ENCODE measurements at places on chromosomes 2 and 18.

- no peak for DNase-seq
Observed at GRCh38 chr2:214651451-214651850, 158.0 kb downstream of the BARD1 start.

GRCh38 chr2:132495881-132496280 lies 79.3 kb downstream of the GPR39 start:
- DNase-seq, result no peak

DNA sequence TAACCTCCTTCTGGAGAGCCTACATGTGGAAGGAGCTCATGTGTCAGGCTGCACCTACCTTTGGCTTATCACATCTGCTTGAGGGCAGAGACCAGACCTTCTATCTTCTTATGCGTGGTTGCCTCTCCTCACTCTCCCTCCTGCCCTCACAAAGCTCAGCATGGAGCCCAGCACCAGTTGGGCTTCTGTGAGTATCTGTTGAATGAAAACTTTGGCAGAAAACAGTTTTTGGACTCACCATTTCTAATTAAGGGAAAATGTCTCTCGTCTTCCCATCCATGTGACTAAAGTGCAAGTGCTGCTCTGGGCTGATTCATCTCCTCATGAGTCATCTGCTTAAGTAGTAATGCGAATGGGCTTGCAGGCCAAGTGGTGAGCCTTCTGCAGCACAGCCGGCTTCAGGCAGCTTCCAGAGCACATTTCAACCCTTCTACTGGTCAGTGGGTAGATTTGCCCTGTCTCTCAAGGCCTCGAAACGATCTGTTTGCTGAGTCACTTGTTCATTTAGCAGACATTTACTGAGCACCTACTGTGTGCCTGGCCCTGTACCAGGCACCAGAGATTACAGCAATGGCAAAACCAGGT lies 102.6 kb downstream of the VSNL1 start:
- DNase-seq, result no peak

DNA sequence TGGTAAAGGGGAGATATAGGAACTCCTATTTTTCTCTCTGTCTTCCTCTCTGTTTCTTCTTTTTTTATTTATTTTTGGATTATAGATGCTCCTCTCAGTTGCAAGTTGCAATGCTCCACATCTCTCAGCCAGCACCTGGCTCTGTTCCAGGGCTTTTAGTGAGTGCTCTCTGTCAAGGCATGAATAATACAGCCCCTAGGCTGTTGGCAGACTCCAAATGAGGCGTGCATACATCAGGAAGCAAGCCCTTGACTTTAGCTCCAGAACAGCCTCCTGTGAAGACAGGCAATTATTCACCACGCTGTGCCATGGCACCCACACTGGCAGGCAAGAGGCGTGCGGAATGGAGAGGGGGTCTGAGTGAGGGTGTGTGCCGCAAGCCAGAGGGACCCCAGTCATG lies 228.1 kb upstream of the PXDN start:
- DNase-seq, result no peak

GRCh38 chr2:69375494-69376353 lies 11.3 kb downstream of the GFPT1 start:
- no peak for DNase-seq

DNA sequence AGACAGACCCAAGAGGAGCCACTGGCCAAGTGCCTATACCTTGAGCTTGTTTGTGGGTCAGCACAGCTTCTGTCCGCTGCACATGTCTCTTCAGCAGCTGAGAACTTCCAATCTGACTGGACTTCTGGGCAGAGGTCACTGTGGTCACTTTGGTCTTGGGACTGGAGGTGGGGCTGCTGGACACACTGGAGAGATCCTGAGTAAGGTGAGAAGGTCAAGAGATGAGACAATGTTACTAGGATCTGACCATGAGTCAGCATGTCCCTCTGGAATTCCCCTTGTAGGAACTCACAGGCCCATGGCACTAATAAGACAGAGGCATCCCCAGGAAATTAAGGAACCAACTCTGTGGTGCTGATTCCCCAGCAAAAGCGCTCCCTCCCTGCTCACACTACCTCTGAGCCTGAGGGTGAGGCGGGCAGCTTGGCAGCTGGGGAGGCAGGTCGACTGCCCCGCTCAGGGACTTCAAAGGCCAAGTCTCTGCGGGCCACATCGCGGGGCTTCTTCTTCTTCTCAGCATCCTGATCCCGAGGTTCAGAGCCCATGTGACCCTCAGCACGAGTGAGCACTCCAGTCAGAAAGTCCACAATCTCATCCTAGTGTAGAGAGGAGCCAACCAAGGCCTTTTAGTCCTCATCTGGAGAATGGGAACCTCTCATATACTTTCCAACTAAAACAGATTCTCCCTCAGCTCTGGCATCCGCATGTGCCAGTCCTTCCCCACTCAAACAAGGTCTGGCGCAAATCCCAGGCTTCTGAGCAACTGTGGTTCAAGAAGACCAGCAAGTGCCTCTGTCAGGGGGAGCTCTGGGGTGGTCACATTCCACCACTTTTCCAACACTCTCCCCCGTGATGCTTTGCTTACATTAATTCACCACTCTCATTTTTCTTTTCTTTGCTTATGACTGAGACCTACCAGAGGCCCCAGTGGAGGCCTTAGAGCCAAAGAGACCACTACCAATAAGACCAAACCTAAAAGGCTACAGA lies 29.4 kb downstream of the KANSL3 start:
- DNase-seq, result no peak

GRCh38 chr2:28423856-28424605 lies 31.4 kb downstream of the FOSL2 start:
- DNase-seq, result no peak

DNA sequence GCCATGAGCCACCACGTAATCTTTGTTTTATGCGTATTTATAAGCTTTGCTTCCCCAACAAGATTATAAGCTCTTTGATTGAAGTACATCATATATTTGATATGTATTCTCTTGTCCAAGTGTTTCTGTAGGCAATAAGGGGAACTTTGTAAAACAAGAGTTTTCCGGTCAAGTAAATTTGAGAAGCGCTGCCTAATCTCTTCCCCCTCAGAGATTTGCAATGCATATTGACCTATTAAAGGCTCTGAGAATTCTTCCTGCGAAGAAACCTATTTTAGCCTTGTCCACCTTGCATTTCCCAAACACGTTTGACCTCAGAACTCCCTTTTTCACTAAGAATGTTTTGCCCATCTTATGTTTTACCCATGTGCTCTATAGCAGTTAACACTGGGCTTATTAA lies 26.9 kb upstream of the CASP10 start:
- no peak for DNase-seq

GRCh38 chr18:52963481-52963880 lies 623.5 kb downstream of the DCC start:
- DNase-seq, result no peak

DNA sequence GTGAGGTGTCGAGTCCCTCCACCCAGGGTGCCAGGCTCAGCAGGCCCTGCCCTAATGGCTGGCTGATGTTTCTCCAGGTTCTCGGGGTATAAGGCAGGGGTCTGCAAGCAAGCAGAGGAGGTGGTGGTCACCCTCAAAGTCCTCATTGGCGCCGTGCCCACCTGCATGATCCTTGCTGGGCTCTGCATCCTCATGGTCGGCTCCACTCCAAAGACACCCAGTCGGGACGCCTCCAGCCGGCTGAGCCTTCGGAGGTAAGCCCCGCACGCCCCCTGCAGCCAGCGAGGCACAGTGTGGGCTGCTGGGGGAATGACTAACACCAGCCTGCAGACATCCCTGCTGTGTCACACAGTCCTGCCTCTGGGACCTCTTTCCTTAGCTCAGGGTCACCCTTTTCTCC lies 14.1 kb downstream of the MFSD2B start:
- DNase-seq, result no peak

DNA sequence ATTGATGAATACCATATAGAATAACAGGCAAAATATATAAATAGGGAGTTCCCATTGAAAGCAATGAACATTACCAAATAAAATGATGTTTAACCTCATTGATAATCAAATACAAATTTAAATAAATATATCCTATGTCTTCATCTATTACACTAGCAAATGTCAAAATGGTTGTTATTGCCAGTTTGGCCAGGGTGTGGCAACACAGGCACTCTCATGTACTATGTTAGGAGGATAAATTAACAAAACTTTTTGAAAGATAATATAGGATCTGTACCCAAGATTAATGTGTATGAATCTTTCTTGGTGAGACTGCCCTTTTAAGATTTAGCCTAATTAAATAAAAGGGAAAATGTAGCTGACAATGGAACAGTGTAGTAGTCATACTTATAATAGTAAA lies 659.3 kb downstream of the ERBB4 start:
- no peak for DNase-seq

GRCh38 chr18:69958422-69958821 lies 10.7 kb upstream of the CD226 start:
- no peak for DNase-seq

DNA sequence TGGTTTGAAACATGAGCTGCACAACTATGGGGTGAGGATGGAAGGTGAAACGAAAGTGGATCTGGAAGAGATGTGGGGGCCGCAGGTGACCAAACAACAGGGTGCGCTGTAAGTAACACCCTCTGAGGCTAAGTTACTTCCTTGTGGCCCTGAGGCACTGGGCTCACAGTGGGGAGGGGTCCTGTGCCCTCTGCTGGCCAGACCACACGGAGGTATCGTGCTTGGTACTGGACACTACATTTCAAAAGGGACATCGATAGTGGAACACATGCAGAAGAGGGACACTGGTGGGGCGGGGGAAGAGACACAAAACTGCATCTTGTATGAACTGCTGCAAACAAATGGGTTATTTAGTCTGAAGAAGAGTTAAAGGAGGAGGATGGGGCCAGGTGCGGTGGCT lies 110.6 kb downstream of the CLIP4 start:
- no peak for DNase-seq

- DNase-seq, result no peak
Observed at GRCh38 chr2:233476063-233476410, 90.5 kb downstream of the USP40 start.

DNA sequence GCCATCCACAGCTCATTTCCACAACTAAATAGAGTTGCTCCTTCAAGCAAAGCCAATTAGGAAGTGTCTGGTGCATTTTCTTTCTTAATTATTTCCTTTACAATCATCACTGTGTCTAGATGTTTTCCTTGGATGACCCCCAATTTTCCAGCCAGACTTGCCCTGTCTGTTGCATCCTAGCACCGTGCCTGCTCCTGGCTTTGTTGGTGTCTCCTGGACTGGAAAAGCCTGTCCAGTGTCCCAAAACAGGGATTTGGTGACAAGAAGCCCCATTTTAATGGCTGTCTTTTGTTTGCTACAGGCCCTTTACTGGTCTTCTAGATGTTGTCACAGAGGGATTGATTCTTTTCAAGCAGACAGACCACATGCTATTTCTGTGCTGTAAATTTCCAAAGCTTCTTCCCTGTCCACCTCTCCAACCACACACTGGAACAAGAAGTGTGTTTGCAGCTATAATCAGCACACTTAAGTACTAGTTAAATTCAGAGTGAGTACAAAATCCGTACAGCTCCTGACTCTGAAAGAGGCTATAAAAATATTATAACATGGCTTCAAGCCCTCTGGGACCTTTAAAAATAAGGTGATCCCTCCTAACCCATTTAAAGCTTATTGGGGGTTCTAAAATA lies 38.4 kb downstream of the RNF144A start:
- DNase-seq, result no peak

GRCh38 chr2:134087371-134087921 lies 166.4 kb upstream of the MGAT5 start:
- no peak for DNase-seq

- DNase-seq, result no peak
Observed at GRCh38 chr18:14958701-14959100, 210.7 kb downstream of the ANKRD30B start.

Measured in effector CD4-positive, alpha-beta T cell (primary cell).